ENCODE measurements at places on chromosomes 2 and 18. TPM values are rescaled to one million over a fixed set of nuclear protein-coding genes. Genes with fewer than 3 reads are reported as not detected.

The RPRM gene
- total RNA-seq: 7.7 TPM

The SH3RF3 gene
- 8.0 TPM for total RNA-seq

The MOCOS gene
- total RNA-seq: 38.0 TPM

The L3MBTL4 gene
- total RNA-seq: 8.5 TPM

The NR4A2 gene
- total RNA-seq: 6.6 TPM

The TAF4B gene
- total RNA-seq: 7.8 TPM

The CHST10 gene
- 6.8 TPM for total RNA-seq

The NRP2 gene
- 55.8 TPM for total RNA-seq

The MYO7B gene
- 0.78 TPM for total RNA-seq

The COLEC11 gene
- total RNA-seq: 2.4 TPM

The UGT1A8 gene
- total RNA-seq: 4.4 TPM

The TCF23 gene
- 0.42 TPM for total RNA-seq

The EFR3B gene
- 1.0 TPM for total RNA-seq

The GRB14 gene
- total RNA-seq: 6.7 TPM

The CPS1 gene
- 3.9 TPM for total RNA-seq

The DCC gene
- total RNA-seq: 4.4 TPM

The NDC80 gene
- total RNA-seq: 0.91 TPM

The REG1B gene
- total RNA-seq: not detected

The PSMA8 gene
- not detected for total RNA-seq

The CCDC68 gene
- 16.5 TPM for total RNA-seq

The OSGEPL1 gene
- total RNA-seq: 8.5 TPM

The RND3 gene
- 63.5 TPM for total RNA-seq

The CYRIA gene
- 17.4 TPM for total RNA-seq

The C1QL2 gene
- not detected for total RNA-seq

The TXNDC2 gene
- total RNA-seq: 0.21 TPM

The ALMS1 gene
- total RNA-seq: 36.3 TPM

The MAPRE3 gene
- total RNA-seq: 29.4 TPM

The MEP1B gene
- total RNA-seq: not detected

The SERPINB4 gene
- not detected for total RNA-seq

The GBX2 gene
- not detected for total RNA-seq

The IWS1 gene
- 43.5 TPM for total RNA-seq

The SIX3 gene
- total RNA-seq: not detected

Data from ureter (tissue), 1 donor.